Head of caudate nucleus (tissue), 42 donors: ENCODE measurements at places on chromosomes 12 and 14.

GRCh38 chr14:64158608-64159007 lies 135.6 kb downstream of the ESR2 start:
- DNase-seq: no peak

DNA sequence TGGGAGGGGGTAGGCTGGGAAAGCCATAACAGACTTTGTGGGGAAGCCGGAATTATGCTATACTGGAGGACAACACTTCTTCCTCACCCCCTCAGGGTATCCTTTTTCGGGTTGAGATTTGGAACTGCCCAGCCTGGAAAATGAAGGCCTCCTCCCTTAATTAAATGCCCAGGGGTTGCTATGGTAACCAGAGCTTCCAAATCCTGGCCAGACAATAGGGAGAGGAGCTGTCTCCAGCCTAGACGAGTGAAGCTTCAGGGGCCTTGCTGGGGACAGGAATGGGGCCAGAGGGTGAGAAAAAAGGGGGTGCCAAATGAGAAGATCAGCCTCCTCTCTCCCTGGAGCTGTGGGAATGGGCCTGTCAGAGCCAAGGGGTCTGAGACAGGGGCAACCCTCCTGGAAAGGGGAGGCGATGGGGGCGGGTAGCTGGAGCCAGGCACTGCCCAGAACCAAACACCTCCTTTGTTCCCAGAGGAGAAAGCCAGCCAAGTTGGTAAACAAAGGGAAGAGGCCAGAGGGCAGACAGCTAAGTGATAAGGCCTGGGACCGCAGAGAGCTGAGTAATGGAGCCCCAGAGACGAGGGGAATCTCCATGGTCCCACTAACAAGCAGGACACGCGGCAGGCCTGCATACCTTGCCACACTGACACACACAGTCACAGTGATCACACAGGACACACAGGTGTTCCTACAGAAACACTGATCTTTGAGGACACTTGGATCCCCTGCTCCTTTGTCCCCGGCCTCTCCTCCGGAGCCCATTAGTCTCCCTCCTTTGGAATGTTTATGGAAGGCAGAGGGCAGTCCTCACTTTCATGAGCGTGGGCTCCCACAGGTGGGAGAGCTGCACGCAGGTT lies 17.9 kb upstream of the RND1 start:
- no peak for DNase-seq

- DNase-seq: no peak
Observed at GRCh38 chr12:98754095-98754494, 109.0 kb downstream of the APAF1 start.

DNA sequence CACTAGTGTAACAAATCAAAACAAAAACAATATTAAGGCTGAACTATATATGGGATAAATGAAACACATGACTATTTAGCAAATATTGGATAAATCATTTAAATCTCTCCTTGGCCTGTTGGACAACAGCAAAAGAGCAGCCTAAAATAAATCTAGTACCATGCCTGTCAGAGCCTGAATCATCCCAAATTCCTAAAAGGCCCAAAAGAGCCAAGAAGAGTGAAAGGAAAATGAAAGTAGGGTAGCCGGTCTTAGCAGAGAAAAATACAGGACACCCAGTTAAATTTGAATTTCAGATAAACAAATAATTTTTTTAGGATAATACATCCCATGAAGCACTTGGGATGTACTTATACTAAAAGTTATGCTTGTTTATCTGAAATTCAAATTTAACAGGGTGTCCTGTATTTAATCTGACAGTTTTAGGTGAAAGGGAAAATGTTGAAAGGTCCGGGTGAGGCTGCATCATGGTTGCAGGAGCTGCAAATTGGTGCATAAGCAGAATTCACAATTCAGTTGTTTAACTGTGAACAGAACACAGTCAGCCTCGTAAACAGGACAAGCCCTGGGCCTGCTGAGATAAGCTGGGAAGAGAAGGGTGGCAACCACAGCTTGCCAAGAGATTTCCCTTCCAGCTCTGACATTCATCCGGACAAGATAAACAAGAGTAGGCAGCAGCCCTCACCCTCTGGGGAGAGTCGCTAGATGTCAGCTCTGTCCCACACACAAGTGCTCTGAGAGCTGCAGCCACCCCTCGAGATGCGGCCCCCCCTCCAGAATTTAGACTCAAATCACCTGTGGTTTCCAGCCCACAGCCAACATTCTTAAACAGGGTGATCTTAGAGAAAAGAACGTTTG lies 30.3 kb downstream of the DMAC2L start:
- DNase-seq: peak; percentile 80

GRCh38 chr12:90859591-90859990 lies 95.4 kb downstream of the CCER1 start:
- DNase-seq: no peak

DNA sequence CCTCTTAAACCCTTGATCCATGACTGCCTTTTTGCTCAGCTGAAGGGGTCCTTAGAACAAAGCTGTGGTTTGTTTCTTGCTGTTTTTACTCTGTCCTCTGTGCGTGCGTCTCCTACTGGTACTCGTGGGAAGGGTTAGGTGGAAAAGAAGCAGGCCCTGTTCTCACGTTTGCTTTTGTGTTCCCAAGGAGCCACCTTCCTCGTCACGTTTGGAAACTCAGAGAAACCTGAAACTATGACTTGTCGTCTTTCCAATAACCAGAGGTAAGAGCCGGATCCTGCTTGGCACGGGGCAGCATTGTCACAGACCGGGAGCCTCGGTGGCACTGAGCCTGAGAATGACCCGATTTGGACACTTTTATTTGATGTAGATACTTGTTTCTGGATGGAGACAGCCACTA lies 13.1 kb downstream of the ZFYVE21 start:
- DNase-seq: no peak

- no peak for DNase-seq
Observed at GRCh38 chr14:63735720-63736119, 7.9 kb upstream of the SGPP1 start.

GRCh38 chr12:42199007-42199406 lies 39.0 kb downstream of the YAF2 start:
- no peak for DNase-seq

DNA sequence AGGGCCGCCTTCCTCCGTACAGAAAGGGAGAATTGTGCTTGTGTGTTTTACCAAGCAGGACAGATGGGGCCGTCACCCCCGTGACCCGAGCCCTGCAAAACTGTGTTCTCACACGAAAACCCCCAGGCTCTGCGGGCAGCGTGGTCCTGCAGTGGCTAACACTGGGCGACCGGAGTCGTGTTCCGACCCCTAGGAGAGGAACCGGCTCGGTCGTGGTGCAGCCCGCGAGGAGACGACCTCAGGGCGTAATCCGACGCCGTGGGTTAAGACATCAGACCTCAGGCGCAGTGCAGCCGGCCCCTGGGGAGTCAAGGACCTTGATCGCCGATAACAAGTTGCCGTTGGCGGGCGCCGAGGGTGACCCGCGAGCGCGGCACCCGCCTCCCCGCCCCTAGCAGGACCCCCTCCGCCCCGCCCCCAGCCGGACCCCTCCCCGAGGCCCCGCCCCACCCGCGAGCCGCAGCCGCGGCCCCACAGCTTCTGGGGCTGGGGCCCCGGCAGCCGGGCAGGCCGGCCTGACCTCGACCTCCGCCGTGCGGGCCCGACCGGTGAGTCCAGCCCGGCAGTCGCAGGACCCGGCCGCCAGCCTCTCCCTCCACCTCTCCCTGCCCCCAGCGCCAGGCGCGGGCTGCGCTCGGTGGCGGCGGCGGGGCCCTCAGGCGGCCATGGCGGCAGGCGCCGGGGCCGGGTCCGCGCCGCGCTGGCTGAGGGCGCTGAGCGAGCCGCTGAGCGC lies at the start of gene CHPT1:
TSS of gene CHPT1 (plus strand) at position 444 of the 733 bp plus-strand sequence. CDS start at position 666, 222 bp downstream.
- peak; percentile 82 for DNase-seq

DNA sequence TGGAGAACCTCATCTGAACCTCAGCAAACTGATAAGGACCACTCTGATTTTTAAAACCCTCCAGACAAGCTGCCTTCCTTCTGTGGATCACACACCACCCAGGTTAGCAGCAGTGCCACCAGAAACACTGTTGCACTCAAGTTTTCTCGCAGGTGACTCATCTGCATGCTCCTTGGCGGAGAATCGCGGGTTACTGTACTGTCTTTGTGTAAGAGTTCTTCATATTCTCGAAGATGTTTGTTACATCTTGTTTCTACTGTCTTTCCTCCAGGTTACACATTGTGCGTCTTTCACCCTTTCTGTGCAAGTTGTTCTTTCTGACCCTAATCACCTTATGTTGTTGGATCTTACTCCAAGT lies 331.2 kb downstream of the CACNA1C start:
- peak; percentile 17 for DNase-seq

DNA sequence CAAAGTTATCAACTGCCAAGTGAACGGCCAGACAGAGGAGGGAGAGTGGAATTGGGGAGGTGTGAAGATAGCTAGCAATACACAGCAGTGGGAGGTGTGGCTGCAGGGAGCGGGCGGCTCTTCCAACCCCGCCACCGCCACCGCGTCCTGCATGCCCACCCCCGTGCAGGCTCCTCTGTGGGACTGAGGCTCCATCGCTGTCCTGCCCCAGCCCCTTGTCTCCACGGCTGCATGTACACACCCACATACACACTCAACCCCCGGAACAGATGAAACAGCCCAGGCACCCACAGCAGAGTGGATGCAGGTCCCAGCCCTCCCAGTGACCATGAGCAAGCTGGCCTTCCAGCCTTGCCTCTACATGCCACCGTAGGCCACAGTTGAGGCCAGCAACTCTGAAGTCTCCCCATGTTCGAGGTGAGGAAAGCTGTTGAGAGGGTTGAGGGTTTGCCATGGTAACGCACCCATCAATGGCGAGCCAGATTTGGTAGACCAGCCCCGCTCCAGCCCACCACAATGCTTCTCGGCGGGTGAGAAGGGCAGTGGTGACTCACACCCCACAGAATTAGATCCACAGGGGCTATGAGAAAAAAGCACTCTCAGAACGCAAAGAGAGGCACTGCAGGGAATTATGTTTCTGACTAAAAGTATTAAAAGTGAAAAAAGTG lies 39.3 kb downstream of the PITPNM2 start:
- no peak for DNase-seq

DNA sequence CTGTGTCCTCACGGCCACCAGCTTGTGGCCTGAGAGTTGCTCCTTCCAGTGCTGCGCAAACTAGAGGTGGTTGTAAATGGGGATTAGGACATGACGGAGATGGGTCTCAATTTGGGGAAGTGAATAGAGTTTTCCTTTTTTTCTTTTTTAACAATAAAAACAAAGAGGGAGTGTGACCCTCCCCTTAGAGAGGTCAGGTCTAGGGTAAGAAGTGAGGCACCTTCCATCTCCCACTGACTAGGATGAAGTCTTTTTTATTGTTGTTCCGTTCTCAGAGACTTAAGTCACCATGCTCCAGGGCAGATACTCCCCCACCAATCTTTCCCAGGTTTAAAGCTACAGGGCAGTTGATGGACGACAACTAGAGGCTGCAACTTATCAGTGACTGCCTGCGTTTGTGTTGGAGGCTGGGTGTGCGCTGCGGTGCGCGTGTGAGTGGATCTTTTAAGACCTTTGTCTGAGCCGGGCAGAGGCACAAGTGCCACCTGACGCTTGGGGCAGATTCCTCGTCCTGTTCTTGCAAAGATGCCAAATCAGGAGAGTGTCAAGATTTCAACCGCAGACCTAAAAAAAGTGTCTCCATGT lies 2.1 kb upstream of the GSC start:
- no peak for DNase-seq

DNA sequence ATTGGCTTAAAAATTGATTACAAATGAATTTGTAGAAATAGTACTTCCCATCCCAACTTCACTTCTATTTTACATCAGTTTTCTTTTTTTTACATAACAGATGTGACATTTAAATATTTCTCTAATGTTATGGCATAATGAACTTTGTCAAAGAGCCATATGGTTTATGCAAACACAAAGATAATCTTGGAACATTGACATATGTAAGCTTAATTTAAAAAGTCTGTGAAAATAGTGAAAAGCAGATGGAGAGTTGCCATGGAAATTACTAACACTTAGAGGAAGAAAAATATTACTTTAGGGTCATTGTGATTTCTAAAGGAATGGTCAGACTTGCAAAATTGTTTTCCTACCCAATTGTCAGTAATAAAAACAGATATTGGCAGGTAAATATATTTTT lies 232.4 kb downstream of the AEBP2 start:
- no peak for DNase-seq

GRCh38 chr14:56358275-56358674 lies 221.3 kb upstream of the TMEM260 start:
- DNase-seq: no peak

- no peak for DNase-seq
Observed at GRCh38 chr12:58502226-58502625, 418.1 kb downstream of the LRIG3 start.

DNA sequence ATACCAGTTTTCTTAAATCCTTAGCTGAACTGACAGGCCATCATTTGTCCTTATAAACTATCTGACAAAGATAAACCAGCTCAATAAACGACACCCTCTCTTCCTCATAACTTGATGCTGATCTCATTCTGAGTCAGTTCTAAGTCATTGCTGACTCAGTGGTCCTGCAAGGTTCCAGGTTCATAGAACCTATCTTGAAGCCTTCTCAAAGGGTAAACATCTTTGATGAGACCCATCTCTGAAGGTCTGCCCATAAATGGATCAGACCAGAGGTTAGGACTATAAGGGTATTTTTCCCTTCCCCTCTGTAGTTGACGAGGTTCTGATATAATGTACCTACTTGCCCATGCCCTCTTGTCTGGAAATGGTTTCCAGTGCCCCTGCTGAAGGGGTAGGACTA lies 11.9 kb downstream of the NAA25 start:
- no peak for DNase-seq

GRCh38 chr12:60441577-60441976 lies 845.7 kb downstream of the SLC16A7 start:
- DNase-seq: no peak

DNA sequence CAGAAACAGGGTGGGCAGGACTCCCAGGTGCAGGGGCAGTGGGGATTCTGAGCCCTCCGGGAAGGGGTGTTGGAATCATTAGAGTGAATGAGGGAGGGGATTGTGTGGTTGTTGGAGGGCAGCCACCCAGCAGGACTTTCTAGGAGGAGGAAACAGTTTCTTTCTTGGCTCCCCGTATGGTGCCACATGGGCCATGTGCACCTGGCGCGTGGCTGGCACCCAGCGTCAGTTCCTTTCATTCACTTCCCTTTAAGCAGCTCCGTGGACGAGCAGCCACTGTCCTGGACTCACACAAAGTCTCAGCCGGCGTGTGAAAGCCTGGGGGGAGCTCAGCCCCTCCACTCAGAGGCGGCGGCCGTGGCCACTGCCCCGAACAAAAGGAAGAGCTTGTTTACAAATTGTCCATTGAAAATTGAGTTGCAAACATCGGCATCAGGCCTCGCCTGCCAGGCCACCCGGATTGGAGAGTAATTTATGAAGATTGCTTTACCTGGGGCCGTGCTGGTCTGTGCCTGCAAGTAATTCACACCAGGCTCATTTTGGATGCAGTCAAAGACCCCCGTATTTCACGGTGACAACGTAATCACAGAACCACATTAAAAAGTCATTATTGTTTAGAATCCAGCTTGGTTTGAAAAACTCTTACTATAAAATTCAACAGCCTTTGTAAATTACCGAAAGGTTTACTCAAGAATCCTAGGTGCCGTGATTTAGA lies 101.7 kb upstream of the C14orf180 start:
- no peak for DNase-seq

GRCh38 chr12:25979563-25979962 lies 21.1 kb downstream of the RASSF8 start:
- no peak for DNase-seq

- DNase-seq: no peak
Observed at GRCh38 chr14:80902608-80903007, 38.9 kb downstream of the CEP128 start.

GRCh38 chr12:120067084-120067869 lies 49.3 kb downstream of the RAB35 start:
- no peak for DNase-seq

GRCh38 chr14:88612981-88613380 lies 50.1 kb downstream of the ZC3H14 start:
- no peak for DNase-seq

GRCh38 chr14:20209595-20209994 lies 13.9 kb upstream of the OR11H6 start:
- no peak for DNase-seq
